ENCODE measurements at places on chromosomes 5 and 9. TPM values are rescaled to one million over a fixed set of nuclear protein-coding genes. Genes with fewer than 3 reads are reported as not detected.

DNA sequence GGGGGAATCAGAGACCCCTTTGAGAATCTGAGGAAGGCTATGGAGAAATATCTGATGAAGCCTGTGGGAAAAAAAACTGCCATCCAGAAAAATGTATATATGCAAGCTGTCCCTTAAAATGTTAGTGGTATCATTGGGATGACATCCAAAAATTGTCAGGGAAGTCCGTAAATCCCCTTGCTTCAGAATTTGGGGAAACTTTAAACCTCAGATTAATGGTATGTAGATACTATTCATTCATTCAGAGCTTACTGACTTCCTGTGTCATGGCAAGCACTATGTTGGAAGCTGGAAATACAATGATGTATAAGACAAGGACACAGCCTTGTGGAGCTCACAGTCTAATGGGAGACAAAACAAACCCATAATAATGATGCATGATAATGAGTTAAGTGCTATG is 10.9 kb upstream of the MOB3B start:
- no peak for DNase-seq

DNA sequence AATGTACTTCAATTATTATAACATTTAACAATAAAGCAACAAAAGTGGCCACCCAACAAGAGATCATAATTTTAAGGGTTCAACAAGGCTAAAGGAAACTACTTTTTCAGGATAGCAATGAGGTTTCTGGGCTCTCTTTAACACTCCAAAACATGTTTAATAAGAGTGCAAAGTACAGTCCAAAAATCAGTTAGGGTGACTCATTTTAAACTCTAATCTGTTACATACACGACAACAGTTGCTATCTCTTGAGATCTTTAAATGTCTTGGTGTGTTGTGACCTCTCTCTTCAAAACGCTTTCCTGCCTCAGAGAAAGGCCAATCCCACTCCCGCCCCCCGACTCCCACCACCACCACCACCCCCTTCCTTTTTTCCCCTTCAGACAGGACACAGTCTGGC is 11.5 kb downstream of the NFIB start:
- DNase-seq = no peak

DNA sequence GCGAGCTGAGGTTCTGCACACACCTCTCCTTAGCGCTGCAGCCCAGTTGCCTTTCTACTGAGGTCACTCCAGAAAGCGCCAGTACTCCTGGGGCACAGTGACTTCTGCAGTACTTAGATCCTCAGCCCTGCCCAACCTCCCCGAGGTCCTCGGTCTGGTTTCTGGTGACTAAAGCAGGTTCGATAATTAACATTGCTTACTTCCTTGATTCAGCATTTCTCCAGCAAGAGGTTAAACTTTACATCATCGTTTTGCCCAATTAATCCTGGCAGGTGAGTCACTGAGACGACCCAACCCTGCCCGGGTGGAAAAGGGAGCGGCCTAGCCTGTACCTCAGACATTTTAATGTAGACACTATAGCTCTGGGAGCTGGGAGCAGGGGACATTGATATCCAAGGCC is 77.6 kb downstream of the PLAC8L1 start:
- DNase-seq = no peak

- DNase-seq = no peak
Observed at GRCh38 chr5:126970517-126971017, 59.8 kb downstream of the MARCHF3 start.

GRCh38 chr5:158014372-158014771 is 155.4 kb upstream of the CLINT1 start:
- DNase-seq = no peak

GRCh38 chr9:34322899-34323591 is 6.0 kb downstream of the KIF24 start:
- DNase-seq = no peak

DNA sequence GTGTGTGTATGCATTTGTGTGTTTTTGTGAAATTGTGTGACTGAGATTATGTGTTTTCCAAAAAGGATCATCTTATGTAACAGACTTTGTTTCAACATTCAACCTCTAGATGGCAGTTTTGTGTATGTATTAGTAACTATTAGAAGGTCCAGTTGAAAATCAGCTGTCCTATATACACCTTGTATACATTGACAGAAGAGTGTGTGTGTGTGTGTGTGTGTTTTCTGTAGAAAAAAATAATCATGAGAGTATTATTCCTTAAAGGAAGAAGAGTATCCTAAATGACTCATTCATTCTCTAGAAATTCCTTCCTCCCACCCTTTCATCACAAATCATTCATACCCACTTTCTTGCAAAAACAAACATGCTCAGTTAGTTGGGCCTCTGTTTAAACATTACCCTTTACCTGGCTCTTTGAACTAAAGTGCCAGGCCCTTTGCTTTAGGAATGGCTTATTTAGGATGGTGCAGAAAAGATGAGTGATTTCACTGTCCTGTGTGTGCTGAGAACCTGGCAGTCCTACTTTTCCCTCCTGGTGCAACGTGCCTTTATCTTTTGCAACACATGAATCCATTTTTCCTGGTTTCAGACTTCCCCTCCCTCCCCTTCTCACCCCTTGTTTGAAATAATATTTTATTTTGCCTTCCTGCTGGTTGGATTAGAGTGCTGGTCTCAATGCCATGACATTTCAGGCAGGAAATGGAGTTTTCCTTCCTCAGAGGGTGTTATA is 152.2 kb downstream of the ARHGAP26 start:
- DNase-seq = no peak

DNA sequence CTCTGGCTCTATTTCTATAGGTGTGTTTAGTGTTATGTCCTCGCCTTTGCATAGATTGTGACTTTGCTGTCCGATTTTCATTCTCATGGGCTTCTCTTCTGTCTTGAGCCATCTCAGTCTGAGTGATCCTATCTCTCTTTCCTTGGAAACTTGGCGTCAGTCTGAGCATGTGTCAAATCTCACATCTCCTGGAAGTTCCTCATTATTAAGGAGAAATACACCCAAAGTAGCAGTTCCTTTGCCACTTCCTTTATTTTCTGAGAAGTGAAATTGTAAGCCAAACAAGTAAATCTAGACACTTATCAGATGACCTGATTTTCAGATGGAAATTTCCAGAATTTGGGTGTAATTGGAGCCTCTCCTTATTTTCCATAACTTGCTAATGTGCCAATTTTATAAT is 126.9 kb upstream of the ANKH start:
- no peak for DNase-seq

DNA sequence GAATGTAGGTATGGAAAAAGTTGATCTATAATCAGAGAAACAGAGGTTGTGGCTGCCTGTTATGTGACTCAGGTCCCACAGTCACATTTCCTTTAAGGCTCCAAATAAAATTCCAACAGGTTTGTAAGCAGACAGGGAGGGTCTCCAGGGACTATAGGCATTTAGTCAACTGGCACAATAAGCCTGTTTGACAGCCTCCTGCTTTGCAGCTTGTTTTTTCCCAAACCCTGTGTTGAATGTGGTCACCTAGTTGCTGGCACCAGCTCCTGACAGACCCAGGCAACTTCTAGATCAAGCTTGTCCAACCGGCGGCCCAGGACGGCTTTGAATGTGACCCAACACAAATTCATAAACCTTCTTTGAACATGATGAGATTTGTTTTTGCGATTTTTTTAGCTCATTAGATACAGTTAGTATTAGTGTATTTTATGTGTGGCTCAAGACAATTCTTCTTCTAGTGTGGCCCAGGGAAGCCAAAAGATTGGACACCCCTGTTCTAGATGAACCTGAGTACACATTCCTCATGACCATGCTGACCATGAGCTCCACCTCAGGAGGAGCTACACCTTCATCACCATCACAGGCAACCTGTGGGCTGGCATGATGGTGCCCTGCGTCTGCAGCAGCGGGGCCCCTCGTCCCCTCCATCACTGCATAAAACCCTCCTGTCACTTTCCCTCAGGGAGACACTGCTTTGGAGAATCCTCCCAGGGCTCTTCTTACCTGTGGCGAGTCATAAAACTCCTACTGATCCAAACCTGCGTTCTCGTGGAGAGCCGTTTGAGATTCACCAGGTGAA is 15.7 kb upstream of the GRHPR start:
- DNase-seq = no peak

GRCh38 chr5:170008376-170008775 is 28.1 kb upstream of the INSYN2B start:
- no peak for DNase-seq

- no peak for DNase-seq
Observed at GRCh38 chr9:80763536-80763935, 925.8 kb downstream of the TLE1 start.

GRCh38 chr5:15373151-15373550 is 126.8 kb upstream of the FBXL7 start:
- DNase-seq = no peak

DNA sequence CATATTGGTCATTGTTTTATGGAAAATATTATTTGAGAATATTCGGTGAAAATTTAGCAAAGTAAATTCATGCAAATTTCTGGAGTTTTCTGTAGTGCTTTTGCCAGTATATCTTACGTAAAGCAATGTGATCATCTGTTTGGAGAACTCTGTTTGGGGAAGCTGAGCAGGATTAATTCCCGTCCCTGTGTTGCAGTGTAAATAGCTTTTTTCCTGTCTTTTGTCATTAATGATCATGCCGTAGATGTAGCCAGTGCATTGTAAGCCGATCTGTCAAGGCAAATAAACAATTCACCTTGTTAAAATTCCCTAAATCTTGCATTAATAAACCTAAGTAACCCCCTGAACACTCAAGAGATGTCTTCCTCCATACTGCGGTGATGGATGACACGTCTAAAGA is 39.2 kb downstream of the PPIC start:
- DNase-seq = no peak

DNA sequence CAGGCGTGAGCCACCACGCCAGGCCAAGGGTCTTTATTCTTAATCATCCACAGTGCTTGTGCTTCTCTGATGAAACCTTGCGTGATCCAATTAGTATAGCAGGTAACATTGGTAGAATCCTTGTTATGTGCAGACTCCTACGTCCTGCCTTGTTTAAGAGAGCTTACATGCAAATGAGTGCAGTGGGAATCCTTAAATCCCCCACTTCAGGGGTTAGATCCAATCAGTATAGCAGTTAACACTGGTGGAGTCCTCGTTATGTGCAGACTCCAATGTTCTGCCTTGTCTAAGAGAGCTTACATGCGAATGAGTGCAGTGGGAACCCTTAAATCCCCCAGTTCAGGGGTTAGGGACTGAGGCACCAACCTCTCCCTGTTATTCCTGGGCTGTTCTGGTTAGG is 193.4 kb downstream of the SEMA6A start:
- no peak for DNase-seq

DNA sequence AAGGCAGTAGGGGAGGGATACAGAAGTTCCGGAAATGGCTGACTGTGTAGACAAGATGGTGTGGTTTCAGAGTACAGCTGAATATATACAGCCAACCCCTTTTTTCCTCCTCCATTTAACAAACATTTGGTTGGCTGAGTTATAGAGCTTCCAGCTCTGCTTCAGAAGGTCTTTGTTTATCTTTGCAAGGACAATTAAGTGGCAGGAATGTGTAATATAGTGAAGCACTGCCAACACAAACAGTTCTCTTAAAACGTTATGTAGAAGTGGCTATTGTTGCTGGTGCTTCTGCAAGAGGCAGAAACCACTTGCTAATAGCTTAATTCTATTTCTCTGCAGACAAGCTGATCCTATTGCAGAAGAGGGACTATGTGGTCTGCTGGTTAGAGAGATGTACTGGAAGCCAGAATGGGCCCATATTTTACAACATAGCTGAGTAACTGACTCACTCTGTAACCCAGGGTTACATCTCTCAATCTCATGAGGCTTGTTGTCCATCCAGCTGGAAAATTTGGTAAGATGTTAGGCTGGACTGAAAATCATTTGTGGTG is 62.7 kb upstream of the OSMR start:
- no peak for DNase-seq

- DNase-seq = no peak
Observed at GRCh38 chr9:3478549-3478953, 47.2 kb downstream of the RFX3 start.

- no peak for DNase-seq
Observed at GRCh38 chr5:119355244-119355638, 578 bp upstream of the TNFAIP8 start.

DNA sequence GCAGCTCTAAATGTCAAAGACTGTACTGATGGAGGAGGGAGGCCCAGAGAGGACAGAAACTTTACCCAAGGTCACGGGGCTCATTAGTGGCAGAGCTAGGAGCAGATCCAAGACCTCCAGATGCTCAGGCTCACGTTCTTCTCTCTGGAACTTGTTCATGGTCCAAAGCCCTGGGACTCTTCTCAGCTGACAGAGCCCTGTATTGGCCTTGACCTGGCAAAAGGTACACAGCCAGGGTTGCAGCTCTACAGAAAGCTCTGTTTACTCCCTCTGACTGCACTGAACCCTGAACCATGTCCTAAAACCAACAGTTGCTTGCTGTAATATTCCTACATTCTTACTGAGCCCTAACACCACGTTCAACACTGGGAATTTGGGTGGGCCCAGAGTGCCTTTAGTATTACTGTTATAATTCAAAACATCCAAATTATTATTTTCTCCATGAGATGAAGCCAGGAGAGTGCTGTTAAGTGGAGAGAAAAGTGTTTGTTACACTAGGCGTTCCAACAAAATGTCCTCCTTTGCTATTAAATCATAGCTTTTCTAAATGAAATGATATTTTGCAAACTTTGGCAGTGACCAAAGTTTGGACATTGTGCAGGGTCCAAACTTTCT is 602.4 kb upstream of the CLINT1 start:
- DNase-seq = no peak

- DNase-seq = no peak
Observed at GRCh38 chr9:137354153-137354844, 52.2 kb upstream of the NRARP start.

DNA sequence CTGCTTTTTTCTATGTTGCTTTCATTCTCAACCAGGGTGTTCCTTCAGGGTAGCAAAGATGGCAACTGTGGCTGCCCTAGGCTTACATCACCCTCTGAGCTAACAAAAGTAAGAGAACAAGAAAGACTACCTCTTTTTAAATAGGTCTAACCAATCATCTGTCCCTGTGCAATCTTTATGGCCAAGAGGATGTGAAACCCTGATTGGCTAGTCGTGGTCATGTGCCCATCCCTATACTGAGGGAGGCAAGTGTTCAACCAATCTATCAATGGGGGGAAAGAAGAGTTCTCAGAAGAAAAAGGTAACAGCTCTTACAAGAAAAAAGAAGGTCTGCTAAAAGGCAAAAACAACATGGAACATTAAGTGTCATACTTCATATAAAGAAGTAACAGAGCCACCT is 11.7 kb upstream of the SNCAIP start:
- no peak for DNase-seq

Gene CBY3
- not detected for total RNA-seq

Gene PGM5
- total RNA-seq = 17.6 TPM

Gene SHOC1
- total RNA-seq = not detected

Gene CYSRT1
- total RNA-seq = 0.42 TPM

Gene LCN9
- total RNA-seq = not detected

Gene GOLM1
- total RNA-seq = 15.4 TPM

Gene GZMA
- 1.0 TPM for total RNA-seq

Gene BARHL1
- total RNA-seq = not detected

Gene PCDHB6
- total RNA-seq = 0.48 TPM

Gene PCSK1
- 1.6 TPM for total RNA-seq

Gene PKD2L2
- not detected for total RNA-seq

Gene C9orf153
- total RNA-seq = 0.55 TPM

Gene HAVCR2
- 14.9 TPM for total RNA-seq

Gene FOXD4
- total RNA-seq = 0.32 TPM

Gene CDH10
- not detected for total RNA-seq
